Spleen (tissue), 13 donors: ENCODE measurements at places on chromosomes 16 and 17.

DNA sequence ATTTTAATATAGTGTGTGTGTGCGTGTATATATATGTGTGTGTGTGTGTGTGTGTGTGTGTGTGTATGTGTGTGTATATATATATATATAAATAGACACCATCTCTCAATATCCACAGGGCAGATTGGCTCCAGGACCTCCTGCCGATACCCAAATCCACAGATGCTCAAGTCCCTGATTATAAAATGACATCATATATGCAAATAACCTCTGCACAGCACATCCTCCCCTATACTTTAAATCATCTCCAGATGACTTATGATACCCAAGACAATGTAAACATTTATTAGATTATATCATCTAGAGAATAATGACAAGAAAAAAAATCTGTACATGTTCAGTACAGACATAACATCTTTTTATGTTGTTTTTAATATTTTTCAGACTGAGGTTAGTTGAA, 7.8 kb downstream of the DUSP3 start:
- no peak for DNase-seq

- DNase-seq = no peak
Measured at GRCh38 chr16:9599415-9600120, 508.1 kb downstream of the HAPSTR1 start.

DNA sequence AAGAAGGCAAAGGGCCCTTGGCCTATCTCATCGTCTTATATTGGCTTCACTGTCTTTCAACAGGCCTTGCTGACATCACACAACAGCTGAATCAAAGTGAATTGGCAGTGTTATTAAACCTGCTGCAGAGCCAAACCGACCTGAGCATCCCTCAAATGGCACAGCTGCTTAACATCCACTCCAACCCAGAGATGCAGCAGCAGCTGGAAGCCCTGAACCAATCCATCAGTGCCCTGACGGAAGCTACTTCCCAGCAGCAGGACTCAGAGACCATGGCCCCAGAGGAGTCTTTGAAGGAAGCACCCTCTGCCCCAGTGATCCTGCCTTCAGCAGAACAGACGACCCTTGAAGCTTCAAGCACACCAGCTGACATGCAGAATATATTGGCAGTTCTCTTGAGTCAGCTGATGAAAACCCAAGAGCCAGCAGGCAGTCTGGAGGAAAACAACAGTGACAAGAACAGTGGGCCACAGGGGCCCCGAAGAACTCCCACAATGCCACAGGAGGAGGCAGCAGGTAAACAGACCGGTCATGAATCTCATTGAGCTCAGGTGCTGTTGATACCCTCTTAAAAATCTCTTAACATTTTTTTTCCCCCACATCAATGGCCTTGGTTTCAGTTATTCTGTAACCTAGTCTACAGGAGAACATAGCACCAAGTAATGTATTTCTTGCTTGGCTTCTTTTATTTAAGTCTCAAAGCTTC, 64.7 kb downstream of the CDK12 start:
- DNase-seq = no peak

DNA sequence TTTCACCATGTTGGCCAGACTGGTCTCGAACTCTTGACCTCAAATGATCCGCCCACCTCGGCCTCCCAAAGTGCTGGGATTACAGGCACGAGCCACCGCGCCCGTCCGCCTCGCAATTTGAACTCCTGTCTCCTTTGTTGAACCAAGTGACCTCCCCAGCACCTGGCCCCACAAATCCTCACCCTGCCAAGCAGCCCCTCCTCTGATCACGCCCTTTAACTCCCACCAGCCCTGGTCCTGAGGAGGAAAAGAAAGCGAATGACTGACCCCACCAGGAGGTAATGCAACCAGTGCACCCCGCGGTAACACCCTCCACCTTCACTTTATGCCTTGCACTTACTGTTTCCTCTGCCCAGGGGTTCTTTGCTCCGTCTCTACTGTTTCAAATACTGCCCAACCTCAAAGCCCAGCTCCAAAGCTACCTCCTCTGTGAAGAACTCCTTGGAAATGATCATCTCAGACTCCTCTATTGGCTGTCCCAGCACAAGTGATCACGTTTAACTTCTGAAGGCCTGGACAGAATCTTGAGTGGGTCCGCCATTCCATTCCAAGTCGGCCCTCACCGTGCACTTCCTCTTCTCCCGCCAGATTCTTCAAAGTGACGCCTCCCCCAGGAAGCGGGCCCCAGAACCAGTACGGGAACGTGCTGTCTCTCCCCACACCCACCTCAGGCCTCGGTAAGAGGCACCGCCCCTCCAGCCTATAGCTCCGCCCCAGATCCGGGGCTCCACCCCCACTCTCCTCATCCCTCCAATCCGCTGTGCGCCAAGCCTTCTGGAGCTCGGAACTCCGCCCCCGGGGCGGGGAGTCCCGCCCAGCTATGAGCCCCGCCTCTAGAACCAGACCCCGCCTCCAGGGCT, 4.4 kb downstream of the CD19 start:
- peak; percentile 94 for DNase-seq

- no peak for DNase-seq
Measured at GRCh38 chr17:56149266-56150036, 3.8 kb upstream of the ANKFN1 start.

DNA sequence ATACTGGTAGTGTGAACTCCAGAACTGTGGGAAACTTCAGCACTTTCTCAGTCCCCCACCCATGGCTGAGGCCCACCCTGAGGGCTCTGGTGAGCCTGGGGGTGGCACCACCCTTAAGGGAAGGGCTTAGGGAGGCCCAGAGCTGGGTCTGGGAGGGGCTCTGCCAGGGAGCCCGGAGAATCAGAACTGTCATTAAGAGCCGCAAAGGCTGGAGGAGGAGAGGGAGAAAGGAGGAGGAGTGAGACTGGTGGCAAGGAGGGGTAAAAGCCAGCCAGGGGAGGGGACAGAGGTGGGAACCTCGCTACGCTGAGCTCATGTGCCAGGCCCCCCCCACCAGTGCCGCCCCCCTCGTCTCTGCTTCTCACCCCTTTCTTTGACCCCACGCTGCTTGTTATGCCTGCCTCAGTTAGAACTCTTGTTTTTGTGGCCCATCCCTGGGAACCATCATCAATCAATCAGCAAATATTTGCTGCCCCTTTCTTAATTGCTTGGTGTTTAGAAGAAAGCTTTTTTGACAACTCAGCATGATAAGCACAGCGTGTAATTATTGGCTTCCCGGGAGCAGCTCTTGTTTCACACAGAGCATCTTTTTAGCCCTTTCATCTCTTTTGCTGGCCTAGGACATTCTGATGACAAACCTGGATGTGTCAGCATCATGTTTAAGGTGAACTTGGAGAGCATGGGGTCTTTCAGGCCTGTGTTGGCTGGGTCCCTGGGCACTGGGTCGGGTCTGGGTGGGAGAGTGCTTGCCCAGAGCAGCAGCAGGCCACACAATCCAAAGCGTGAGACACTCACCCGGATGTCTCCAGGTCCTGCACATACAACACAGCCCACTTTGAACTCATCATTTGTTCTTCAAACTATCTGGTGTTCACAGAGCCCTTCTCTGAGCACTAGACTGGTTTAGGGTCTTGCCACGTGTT, 77.7 kb downstream of the NETO2 start:
- peak; percentile 29 for DNase-seq

- DNase-seq = peak; percentile 36
Measured at GRCh38 chr16:4979736-4980660, 21.9 kb downstream of the SEC14L5 start.

GRCh38 chr17:13525876-13526275, 75.9 kb downstream of the HS3ST3A1 start:
- no peak for DNase-seq

GRCh38 chr17:31256936-31257335, 40.1 kb downstream of the OMG start:
- no peak for DNase-seq

DNA sequence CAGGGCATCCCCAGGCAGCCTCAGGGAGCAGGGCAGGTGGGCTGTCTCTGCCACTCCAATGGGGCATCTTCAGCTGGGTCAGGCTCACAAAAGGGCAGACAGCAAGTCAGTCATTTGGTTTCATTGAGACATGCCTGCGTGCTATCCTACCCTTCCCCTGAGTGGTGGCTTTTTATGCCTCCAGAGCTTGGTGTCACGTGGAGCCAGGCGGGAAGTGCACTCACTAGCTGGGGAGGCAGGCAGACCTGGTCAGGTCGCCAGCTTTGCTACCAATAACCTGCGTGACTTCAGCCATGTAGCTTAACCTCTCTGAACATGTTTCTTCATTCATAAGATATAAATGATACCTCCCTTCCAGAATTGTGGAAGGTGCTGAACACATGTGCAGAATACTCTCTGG, 415.0 kb downstream of the SOX9 start:
- no peak for DNase-seq

GRCh38 chr16:20904507-20905081, 4.0 kb downstream of the LYRM1 start:
- no peak for DNase-seq

DNA sequence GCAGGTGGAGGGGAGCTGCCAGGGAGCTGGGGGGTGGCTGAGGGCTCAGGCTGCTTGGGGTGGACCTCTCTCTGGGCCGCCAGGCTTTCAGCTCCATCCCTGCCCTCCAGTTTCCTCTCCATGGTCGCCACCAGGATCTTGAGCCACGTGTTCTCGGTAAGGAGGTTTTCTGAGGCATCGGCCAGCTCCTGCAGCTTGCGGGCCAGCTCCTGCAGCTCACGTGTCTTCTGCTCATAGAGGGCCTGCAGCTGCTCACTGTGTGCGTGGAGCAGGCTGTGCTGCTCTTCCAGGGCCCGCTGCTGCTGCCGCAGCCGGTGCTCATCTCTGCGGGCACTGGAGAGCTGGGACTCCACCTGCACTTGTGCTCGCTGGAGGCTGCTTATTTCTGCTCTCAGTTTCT, 11.0 kb downstream of the SNN start:
- DNase-seq = no peak

DNA sequence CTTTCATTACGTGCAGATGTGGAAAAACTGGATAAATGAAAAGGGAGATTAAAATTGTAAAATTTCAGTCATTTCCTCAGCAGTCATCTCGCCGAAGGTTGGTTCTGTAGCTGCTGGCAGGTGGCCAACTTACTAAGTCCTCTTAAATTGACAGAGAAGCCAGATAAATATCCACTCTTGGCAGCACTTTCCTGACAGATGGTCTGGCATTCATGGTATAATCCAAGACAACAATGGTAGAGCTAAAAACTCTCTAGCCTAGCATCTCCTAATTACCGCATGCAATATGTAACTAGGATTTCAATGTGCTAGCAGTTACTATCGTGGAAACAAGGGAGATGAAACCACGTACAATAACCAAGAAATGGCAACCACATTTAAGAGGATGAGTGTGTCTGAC, 306.3 kb downstream of the CNTNAP4 start:
- no peak for DNase-seq

GRCh38 chr17:55661256-55661758, 61.4 kb downstream of the TMEM100 start:
- no peak for DNase-seq
